ENCODE measurements at places on chromosomes 4 and X. TPM values are rescaled to one million over a fixed set of nuclear protein-coding genes. Genes with fewer than 3 reads are reported as not detected.

The TMEM33 gene
- 34.4 TPM for total RNA-seq

DNA sequence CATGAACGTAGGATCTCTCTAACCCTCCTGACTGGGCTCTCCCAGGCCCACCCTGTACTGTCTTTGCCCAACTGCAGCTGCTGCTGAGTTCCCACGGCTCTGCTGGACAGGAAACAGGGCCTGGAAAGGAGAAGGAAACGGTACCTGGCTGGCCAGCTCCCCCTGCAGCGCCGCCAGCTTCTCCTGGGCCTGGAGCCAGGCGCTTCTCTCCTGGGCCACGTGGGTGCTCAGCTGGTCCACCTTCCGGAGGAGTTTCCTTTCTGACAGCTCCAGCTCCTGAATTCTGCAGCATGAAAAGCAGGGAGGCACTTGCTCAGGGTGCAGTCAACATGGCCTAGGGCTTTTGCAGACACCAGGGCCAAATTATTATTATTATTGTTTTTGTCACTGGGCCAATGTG lies 6.5 kb downstream of the C4orf50 start:
- DNase-seq: no peak

- DNase-seq: no peak
These were observed 50.0 kb downstream of the COMMD8 start for GRCh38 chr4:47413521-47413920.

GRCh38 chrX:54184474-54184873 lies 1.4 kb upstream of the FAM120C start:
- no peak for DNase-seq

GRCh38 chr4:108052558-108053120 lies 63.0 kb downstream of the HADH start:
- no peak for DNase-seq

The ATP2B3 gene
- total RNA-seq: 0.10 TPM

- DNase-seq: peak; percentile 13
These were observed 31.3 kb upstream of the ARHGEF38 start for GRCh38 chr4:105520819-105521790.

DNA sequence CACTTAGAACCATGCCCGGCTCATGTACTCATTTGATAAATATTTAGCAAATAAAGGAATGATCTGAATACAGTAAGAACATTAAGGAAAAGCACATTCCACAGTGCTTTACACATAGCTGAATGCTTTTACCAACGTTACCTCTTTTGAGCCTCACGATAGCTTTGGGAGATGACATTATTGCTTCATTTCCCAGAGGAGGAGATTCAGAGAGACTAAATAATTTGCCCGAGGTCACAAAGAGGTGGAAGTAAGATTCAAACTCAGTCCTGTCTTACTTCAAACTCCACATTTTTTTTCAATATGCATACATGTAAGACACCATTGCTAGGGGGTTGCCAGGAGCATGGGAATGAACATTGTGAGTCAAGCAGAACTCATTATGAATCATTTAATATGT lies 538.5 kb downstream of the BCOR start:
- DNase-seq: no peak

DNA sequence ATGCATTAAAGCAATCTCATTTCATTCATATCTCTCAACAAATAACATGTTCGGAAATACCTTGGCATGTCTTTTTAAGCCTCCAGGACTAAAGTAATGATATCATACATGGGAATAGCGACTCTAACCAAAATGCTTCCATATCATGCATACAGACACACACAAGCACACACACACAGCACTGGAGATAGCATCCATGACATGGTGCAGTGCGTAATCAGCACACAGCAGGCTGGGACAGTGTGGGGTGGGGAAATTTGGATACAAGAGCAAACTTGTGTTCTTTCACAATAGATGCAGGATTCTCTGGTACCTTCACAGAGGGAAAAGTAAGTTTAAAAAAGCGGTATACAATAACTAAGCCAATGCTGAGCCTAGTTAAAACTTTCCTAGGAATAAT lies 132.3 kb upstream of the HPGD start:
- DNase-seq: no peak

The ATP1B4 gene
- 25.9 TPM for total RNA-seq

The TMEM184C gene
- 21.2 TPM for total RNA-seq
